ENCODE measurements at places on chromosomes 11 and 22. TPM values are rescaled to one million over a fixed set of nuclear protein-coding genes. Genes with fewer than 3 reads are reported as not detected.

Gene MIAT
- total RNA-seq = 0.16 TPM

Gene CECR2
- under 0.01 TPM for total RNA-seq

Gene SLC17A6
- total RNA-seq = not detected

Gene MLC1
- under 0.01 TPM for total RNA-seq

Gene DEFB131B
- total RNA-seq = not detected

Gene GAB4
- not detected for total RNA-seq

Gene TRIM64
- not detected for total RNA-seq

Gene CYTH4
- total RNA-seq = 0.06 TPM

Gene HTR3A
- total RNA-seq = not detected

Gene APOL5
- total RNA-seq = not detected

Gene ACCSL
- total RNA-seq = not detected

Gene PYGM
- total RNA-seq = 0.44 TPM

Gene LRRC4C
- total RNA-seq = not detected

Gene NADSYN1
- 123 TPM for total RNA-seq

Gene TMEM45B
- 0.16 TPM for total RNA-seq

Gene VSIG2
- 1.1 TPM for total RNA-seq

Gene TSSK2
- not detected for total RNA-seq

Gene GTSE1
- 10.0 TPM for total RNA-seq

Gene MS4A6E
- not detected for total RNA-seq

Gene WT1
- not detected for total RNA-seq

Gene LINC01488
- total RNA-seq = not detected

Gene NXPE4
- total RNA-seq = not detected

Gene TRIM5
- 116 TPM for total RNA-seq

Gene PGM2L1
- total RNA-seq = 47.4 TPM

Gene STIP1
- 189 TPM for total RNA-seq

Gene TPCN2
- 13.8 TPM for total RNA-seq

Gene HOATZ
- total RNA-seq = not detected

Gene LRRC74B
- total RNA-seq = not detected

Data from bladder microvascular endothelial cell (primary cell).